ENCODE measurements at places on chromosomes 2 and 18.
A peak's percentile ranks its signal among the peaks of the same experiment; 100 is the strongest.

GRCh38 chr2:241728000-241728399 lies 6.4 kb upstream of the D2HGDH start:
- DNase-seq, result no peak

DNA sequence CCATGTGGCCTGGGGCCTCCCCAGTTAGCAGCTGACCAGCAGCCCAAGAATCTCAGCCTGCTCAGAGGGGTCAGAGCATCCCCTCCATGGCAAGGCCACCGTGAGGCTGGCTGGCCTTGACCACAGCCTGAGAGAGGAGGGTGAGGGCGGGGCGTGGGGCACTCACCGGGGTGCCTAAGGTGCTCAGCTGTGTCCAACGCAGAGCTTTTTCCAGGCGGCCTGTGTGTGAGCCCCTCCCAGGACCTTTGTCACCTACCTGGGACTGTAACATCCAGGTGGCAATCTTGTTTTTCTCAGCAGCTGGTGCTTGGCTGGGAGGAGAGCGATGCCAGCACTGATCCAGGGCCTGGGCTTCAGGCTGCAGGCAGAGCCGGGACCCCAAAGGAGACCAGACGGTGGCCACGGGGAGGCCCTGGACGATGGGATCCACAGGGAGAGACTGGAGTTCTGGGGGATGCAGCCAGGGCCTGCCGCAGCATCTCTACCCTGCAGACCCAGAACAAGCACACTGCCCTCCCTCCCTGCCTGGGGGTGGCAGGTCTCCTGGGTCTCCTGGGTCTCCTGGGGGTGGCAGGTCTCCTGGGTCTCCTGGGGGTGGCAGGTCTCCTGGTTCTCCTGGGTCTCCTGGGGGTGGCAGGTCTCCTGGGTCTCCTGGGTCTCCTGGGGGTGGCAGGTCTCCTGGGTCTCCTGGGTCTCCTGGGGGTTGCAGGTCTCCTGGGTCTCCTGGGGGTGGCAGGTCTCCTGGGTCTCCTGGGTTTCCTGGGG lies 12.3 kb downstream of the SNED1 start:
- DNase-seq, result no peak

- no peak for DNase-seq
These were observed 87.2 kb downstream of the SMAD7 start for GRCh38 chr18:48863432-48864065.

DNA sequence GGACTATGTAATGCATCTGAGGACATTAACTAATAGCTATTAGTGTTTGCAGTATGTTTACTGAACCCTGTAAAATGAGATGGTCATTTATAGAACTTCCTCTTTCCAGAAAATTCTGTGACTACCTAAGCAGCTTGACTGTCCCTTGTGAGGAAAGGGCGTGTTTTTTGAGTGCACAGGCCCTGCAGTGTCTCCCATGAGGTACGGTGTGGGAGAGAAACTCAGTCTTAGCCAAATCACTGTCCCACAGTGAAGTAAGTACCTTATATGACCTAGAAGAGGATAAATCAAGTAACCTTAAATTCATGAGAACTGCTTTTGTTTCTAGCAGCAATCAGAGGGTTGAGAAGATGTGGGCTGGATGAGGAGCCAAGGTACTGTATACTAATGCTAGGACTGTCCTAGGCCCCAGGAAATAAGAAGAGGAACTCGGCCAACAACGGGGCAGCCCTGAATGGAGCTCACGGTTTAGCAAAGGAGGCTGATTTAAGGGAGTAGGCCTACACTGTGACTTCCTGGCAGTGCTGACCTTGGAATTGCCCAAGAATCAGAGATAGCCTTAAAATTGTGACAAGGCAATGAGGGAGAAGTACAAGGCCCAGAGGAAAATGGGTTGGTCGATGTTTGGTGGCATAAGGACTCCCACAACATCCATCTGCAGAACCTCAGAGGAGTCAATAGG lies 103.5 kb upstream of the CTAGE1 start:
- no peak for DNase-seq

DNA sequence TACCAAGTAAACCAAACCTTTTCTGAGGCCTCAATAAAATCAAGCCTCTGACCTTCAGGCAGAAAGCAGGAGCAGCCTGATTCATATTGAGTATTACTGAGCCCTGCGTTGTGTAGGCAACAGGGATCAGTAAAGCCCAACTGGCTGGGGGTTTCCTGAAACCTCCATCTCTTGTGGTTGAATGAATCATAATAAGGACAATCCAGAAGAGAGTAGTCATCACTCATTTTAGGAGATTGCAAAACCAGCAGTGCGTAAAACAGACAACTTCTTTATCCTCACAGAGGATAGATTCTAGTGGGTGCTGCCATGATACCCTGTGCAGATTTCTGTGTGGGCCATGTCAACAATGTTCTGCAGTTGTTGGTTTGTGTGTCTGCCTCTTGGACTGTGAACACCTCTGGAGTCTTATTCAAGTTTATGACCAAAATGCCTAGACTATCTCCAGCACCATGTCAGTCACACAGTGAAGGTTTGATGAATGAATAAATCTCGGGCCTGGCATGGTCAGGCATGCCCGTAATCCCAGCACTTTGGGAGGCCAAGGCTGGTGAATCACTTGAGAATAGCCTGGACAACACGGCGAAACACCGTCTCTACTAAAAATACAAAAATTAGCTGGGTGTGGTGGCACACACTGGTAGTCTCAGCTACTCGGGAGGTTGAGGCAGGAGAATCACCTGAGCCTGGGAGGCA lies 51.8 kb upstream of the RAB27B start:
- DNase-seq, result no peak

DNA sequence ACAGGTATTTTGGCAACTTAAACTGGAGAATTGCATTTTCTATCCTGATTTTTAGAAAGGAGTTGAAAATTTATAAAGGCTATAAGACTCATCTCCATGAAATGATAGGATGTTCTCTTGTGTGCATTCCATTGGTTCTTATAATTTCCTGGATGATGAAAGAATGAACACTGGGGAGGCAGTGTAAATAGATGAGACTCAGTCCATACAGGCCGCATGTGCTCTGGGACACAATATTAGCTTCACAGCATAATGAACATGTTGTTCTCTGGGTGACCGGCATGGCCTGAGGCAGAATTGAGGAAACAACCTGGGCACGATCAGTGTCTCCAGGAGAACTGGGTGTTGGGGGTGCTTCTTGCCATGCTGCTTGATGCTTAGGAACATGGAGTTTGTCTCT lies 38.8 kb downstream of the AOX1 start:
- no peak for DNase-seq

GRCh38 chr2:197839856-197840255 lies 35.5 kb downstream of the PLCL1 start:
- DNase-seq, result no peak

DNA sequence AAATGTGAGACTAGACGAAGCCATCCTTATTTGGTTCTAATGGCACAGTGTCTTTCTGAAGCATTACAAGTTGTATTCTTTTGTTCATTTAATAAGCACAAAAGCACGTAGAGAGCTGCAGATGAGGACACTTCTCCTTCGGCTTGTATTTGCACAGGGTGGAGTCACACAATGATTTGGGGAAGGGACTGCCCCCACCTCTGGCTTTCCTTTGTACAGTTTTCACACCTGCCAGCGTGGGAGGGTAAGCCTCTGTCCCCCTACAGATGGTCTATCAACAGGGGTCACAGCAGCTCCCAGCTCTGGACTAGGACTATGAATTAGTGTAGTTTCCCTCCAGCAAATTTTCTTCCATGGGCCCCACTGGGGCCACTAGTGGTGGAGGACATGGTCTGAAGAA lies 108.2 kb upstream of the KLHL14 start:
- no peak for DNase-seq

DNA sequence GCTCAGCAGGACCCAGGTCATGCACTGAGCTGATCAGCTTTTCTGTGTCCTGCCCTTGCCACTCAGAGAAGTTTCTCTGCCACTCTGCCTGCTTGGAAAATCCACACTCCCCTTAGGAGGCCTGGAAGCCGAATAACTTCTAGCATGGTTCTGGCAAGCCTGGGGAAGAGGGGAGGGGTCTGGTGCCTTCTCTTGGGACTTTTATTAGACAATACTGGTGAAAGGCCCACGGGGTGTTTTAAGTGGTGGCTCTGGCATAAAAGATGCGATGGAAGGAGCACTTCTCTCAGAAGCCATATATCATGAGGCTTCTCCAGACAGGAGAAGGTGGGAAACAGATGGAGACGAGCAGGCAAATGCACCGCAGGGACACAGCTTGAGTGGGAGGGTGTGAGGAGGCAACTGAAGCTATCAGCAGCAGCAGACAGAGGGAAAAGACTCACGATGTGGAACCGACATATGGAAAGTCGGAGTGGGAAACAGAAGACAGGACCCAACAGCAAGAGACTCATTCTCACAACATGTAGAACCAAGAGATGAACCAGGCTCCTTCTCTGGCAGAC lies 141.8 kb upstream of the CTNNA2 start:
- peak; percentile 56 for DNase-seq

DNA sequence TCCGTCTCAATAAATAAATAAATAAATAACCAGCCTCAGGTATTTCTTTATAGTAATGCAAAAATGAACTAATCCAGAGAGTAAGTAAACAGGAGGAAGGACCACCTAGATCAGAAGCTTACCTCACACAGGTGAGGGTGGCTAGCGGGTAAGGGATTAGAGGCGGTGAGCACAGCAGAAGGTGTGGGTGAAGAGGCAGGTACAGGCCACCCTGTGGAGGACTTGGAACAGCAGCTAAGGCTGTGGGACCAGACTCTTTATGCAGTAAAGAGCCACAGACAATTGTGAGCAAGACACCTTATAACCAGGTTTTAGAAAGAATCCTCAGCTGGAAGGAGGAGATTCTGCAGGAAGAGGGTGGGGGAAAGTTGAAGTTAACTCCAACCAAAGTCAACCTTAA lies 34.2 kb upstream of the TTR start:
- no peak for DNase-seq

DNA sequence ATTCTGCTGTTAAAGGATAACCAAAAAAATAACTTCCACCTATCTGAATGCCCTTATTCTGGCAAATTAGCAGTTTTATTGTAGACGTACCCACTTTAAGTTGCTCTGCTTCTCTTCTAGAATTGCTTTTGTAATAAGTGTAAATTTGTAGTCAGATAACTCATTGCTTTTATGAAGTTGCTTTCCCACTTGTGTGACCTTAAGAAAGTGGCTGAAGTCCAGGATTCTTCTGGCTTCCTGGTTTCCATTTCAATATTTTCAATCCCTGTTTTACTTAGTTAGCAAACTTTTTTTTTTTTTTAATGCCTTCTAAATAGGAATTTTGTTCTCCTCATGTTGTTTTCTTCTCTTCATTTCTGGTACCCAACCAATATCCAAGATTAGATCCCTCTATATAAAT lies 59.8 kb downstream of the GLS start:
- no peak for DNase-seq
